ENCODE measurements at places on chromosomes 3 and 15.

GRCh38 chr15:36917411-36918267, 182.7 kb downstream of the MEIS2 start:
- DNase-seq = no peak

GRCh38 chr15:56981160-56981559, 62.7 kb downstream of the TCF12 start:
- no peak for DNase-seq

GRCh38 chr3:42012383-42012934, 50.6 kb upstream of the ULK4 start:
- peak; percentile 51 for DNase-seq

DNA sequence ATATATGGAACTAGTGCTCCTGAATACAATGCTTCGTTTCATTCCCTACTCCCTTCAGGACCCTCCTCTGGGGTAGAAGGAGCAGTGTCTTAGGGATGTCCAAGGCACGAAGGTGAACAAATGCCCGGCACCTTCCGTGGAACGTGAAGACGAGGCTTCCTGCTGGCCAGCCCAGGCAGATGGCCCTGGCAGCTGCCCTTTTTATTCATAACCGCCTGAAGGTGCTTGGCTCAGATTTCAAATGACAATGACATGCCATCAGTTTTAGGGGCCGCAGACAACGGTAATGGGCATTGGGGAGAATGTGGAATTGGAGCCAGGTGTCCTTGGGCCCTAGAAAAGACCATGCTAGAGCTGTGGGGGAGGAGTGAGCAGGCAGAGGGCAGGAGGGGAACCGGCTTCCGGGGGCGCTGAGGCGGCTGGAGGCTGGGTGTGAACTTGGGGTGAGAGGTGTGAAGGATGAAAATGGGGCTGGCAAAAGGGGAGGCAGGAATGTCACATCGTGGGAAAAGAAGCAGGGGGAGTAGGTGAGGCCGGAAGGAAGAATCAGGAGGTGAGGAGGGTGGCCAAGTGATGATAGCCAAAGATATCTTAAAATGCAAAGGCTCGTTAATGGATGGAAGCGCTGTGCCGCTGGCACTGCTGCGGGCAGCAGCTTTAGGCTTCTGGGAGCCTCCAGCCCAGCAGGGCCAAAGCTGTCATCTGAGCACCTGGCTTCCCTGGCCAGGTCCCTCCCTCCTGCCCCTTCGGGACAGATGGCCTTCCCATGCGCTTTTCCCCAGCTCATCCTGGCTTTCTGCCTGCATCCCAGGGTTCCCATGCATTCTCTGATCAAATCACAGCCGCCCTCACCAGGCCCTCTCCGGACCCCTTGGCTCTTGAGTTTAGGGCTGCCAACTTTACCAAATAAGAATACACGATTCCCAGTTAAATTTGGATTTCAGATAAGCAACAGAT, 93.7 kb downstream of the TMEM266 start:
- no peak for DNase-seq

GRCh38 chr15:75033809-75034208, 10.4 kb downstream of the PPCDC start:
- DNase-seq = no peak

- no peak for DNase-seq
These were observed 277.4 kb downstream of the ROBO1 start for GRCh38 chr3:79490165-79491028.

- no peak for DNase-seq
These were observed 34.7 kb downstream of the SPTSSB start for GRCh38 chr3:161336661-161337060.

GRCh38 chr15:38650936-38651327, 86.3 kb upstream of the RASGRP1 start:
- DNase-seq = no peak

GRCh38 chr15:31985607-31986006, 44.7 kb upstream of the CHRNA7 start:
- DNase-seq = no peak

DNA sequence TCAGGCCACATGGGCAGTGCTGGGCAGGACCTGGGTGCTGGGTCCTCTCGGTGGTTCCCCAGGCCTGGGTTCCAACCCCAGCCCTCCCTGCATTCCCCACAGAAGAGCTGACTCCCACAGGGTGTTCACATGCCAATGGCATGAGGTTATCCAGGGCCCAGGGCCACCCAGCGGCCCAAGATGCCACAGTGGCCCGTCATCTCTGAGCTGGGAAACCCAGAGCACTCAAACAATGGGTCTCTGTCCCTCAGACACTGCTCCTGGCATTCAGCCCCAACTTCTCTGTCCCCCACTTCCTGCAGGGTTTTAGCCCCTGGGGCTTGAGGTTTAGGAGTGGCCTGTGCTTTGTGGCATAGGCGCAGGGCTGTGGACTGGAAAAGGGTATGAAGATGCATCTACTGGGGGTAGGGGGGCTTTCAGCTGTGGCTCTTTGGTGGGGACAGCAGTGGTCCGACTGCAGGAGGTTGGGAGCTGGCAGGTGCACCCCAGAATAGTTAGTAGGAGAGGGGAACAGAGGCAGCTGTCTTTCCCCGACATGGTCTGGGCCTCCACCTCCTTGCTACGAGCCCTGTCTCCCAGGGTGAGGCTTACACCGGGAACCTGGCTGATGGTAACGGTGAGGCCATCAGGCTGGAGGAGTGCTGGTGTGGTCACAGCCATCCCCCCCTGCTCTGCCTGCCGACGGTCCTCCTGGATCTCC, 1.7 kb downstream of the CCDC9B start:
- DNase-seq = no peak

DNA sequence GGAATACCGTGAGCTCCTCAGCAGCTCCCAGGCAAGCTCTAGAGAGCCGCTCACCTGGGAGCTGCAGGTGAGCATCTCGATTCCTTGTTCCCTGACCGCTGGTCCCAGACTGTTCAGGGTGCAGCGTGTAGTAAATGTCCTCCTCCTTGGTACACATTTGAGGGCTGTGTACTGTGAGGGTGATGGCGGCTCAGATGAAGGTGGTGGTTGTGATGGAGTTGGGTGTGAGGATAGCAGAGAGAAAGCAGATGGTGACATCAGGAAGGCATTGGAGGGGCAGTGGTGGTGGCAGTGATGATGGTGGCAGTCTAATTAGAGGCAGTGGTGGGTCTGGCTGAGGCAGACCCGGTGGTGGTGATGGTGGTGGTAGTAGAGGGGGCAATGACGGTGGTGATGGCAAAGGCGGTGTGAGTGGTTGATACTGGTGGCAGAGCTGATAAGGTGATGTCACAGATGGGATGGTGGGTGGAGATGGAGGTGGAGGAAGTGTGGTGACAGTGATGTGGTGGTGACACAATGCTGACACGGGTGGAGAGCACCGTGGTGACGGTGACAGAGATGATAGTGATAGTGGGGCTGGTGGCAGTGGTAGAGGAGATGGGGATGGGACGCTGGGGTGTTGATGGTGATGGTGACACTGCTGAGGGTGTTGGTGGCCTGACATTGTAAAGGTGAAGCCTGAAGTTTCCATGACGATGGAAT, at the start of gene DNAJB8:
Gene DNAJB8 (minus strand): TSS at position 51 of the 702 bp plus-strand sequence. CDS start 3,645 bp downstream, outside the sequence.
- DNase-seq = no peak

GRCh38 chr15:70503798-70504298, 259.5 kb downstream of the UACA start:
- DNase-seq = no peak

GRCh38 chr3:186365202-186365974, 3.4 kb upstream of the DGKG start:
- DNase-seq = no peak

- peak; percentile 3 for DNase-seq
These were observed 57.6 kb upstream of the NR2E3 start for GRCh38 chr15:71752604-71753289.

DNA sequence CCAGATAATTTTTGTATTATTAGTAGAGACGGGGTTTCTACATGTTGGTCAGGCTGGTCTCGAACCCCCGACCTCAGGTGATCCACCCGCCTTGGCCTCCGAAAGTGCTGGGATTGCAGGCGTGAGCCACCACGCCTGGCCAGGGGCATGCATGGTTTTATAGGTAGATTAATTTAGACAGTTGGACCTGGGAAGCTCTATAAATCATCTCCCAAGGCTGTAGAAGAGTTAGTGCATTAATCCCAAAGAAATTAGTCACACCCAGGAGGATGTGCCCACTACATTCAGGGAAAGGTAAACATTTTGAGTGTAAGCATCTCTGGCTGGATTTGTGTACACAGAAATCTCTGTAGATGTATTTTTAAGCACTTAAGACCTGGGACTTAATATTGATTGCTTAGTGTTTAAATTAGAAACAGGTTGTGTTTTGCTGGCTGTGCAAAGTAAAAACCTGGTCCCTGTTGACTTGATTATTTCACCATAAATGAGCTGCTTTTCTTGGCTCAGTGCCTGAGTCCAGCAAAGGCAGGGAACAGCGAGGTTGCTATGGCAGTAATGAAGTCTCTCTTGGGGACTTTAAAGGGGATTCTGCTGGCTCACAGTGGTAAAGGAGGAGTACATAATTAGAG, 19.2 kb downstream of the EXOSC7 start:
- DNase-seq = peak; percentile 68

DNA sequence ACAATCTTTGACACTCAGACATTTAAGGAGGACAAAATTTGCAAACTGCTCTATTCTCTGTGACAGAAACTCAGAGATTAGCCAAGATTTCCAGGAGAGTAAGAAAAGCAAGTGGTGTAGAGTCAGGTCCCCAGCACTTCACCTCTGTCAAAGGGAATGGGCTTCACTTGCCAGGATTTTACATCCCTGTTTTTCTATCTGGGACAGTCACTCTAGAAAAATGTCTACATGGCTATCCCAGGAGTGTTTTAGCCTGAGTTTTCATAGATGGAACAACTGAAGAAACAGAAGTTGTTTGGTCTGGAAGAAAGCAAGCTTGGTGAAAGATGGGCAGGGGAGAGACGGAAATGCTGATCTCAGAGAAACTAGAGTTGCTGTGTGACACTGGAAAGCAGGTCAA, 3.0 kb downstream of the FAM219B start:
- no peak for DNase-seq

DNA sequence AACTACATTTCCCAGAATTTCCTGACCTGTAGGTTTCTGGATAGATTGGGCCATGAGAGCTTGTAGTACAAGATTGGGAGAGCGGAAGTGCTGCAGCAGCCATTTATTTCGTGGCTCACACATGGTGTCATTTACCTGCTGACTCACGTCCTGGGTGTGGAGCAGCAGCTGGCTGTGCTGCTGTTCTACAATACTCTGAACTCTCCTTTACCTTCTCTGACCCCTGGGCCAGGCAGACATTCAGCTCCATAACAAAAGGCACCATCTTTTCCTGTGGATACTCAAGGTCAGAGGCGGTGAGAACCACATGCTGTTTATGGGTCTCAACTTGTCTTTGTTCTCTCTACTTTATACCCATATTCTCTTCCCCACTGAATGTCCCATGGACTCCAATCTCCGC, 490.2 kb downstream of the IGSF11 start:
- DNase-seq = no peak

DNA sequence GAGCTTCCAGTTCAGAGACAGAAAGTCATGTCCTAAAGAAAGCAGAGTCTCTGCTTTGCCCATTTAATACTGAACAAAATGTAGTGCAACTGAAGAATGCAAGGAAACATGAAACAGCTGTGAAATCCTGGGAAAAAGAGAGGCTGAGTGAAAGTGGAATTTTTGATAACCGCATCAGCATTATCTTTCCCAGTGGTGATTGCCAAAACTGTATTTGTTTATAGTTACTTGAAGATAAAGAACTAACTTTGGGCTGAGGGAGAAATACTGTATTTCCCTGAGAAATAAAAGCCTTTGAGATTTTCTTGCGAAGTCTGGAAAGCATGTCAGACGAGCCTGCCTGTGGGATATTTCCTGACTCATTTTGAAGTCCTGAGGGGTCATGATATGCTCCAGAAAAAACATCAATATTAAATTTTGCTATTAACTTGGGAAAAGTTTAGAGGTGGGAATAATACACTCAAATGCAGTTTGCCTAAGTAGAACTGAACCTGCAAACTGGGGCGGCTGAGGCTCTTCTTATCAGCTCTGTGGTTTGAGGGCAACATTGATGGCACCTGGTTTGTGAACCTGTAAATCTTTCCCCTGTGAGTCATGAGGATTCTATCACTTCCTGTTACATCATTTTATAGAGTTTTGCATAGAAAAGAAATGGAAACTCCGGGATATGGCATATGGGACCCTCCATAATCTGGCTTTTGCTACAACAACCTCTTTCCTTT, 855.3 kb downstream of the MCTP2 start:
- no peak for DNase-seq

DNA sequence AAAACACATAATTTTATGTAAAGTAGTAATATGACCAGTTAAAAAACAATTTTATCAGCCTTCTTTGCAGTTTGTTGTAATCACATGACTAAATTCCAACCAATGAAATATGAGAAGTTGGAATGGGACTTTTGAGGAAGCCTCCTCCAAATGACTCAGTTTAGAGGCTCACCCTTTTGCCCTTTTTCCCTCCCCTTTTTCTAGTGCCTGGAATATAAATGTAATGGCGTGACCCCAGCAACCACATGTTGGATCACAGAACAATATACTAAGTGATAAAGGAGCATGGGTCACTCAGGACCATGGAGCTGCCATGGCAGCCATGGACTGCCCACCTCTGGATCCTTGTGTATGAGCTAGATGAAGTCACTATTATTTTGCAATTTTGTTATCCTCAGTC, 48.8 kb upstream of the HEG1 start:
- no peak for DNase-seq
